Activated CD8-positive, alpha-beta memory T cell treated with anti-CD3 and anti-CD28 coated beads for 1 hour (primary cell): ENCODE measurements at places on chromosomes 3 and 15.

GRCh38 chr3:138912237-138912636 lies 34.7 kb downstream of the FOXL2 start:
- no peak for DNase-seq

DNA sequence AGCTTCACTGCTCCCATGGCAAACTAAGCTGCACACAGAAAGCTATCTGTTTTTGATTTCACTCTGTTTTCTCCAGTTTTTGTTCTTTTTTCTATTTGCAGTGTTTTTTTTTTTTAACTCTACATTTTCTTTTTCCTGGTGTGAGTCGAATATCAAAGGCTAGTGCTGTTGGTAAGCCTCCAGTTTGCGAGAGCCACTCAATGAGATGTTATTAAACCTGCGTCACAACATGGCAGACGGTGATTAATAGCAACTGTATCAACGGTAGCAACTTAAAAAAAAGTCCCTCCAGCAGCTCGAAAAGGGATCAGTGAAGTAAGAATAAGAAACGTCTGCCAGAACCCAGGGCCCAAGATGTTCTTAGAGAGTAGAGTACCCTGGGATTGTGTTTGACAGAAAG lies 84.1 kb downstream of the MEIS2 start:
- DNase-seq: no peak

DNA sequence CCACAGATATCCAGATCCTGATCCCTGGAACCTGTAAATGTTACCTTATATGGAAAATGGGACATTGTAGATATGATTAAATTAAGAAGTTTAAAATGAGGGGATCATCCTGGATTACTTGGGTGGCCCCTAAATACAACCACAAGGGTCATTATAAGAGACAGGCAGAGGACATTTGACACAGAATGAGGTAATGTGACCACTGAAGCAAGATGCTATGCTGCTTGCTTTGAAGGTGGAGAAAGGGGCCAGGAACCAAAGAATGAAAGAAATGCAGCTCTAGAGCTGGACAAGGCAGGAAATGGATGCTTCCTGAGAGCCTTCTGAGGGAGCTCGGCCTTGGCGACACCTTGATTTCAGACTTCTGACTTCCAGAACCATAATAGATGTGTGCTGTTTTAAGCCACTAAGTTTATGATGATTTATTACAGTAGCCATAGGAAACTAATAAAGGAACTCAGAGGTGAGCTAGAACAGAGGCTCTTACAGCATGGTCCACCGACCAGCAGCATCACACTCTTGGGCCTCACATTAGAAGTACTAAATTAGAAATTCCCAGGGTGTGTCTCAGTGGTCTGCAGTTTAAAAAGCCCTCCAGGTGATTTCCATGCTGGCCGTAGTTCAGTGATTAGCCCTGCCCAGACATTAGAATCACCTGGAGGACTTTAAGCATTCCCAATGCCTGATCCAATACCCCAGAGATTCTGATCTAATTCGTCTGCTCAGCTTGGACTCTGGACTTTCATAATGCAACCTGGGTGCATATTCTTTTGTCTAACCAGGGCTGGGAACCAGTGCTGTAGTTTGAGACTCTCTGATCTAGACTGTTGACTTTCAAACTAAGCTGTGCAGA lies 7.5 kb downstream of the COLQ start:
- DNase-seq: no peak

DNA sequence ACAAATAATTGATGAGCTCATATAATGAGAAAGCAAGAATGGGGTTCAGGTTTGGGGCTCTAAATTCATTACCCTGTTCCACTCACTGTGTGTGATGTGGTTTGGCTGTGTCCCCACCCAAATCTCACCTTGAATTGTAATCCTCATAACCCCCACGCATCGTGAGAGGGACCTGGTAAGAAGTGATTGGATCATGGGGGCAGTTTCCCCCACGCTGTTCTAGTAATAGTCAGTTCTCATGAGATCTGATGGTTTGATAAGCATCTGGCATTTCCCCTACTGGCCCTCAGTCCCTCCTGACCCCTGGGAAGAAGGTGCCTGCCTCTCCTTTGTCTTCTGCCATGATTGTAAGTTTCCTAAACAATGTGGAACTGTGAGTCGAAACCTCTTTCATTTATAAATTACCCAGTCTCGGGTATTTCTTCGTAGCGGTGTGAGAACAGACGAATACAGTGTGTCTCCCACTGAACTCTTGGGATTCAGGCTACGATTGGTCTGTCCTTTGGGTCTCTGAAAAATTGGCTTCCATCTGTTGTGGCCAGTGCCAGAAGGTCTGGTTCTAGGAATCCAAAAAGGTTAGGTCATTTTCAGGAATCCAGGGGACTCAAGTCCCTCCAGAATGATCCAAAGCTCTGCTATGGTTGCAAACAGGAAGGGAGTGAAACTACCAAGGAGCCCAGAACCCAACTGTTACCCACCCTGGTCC lies 87.7 kb downstream of the XXYLT1 start:
- no peak for DNase-seq

DNA sequence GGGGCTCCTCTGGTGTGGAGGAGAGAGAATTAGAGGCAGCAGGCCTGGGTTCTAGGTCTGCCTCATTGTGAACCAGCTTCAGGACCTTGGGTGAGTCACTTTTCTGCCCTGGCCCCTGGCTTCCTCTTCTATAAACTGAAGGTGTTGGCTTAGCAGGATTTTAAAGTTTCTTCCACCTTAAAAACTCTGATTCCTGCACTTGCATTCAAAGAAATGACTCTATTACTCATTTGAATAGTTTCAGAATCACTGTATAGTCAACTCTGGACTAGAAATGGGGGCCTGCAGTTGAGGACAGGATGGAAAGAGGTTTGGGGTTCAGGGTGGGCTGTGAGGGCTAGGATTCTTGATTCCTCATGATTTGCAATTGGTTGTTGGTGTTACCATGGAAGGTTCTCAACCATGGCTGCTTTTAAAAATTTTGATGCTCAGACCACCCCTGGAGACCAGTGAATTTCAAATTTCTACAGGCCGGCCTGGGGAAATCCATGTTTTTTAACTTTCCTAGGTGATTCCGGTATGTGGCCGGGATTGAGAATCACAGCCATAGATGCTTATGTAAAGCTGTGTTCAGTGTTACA lies 19.9 kb downstream of the SMAD3 start:
- DNase-seq: no peak

GRCh38 chr3:46895204-46895660 lies 17.7 kb downstream of the PTH1R start:
- peak; percentile 38 for DNase-seq

- no peak for DNase-seq
These were observed 186.9 kb upstream of the TLE3 start for GRCh38 chr15:70284438-70285214.

GRCh38 chr3:18284716-18285115 lies 140.4 kb downstream of the SATB1 start:
- no peak for DNase-seq

DNA sequence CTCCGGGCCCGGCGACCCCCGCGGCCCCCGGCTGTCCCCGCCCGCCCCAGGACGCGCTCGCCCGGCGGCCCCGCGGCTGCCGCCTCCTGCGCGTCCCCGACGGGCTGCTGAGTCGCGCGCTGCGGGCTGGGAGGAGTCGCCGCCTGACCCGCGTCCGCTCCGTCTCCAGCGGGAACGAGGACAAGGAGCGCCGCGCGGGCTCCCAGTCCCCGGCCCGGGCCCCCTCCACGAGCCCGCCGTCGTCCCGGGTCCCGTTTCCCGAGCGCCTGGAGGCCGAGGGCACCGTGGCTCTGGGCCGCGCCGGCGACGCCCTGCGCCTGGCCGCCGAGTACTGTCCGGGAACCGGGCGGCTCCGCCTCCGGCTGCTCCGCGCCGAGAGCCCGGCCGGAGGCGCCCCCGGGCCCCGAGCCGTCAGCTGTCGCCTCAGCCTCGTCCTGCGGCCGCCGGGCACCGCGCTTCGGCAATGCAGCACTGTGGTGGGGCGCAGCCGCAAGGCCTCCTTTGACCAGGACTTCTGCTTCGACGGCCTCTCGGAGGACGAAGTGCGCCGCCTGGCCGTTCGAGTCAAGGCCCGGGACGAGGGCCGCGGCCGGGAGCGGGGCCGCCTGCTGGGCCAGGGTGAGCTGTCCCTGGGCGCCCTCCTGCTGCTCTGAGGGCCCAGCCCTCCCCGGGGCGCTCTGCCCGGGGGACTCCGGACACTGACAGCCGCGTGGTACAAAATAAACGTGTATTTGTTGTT lies 1.5 kb downstream of the C2CD4A start:
- DNase-seq: no peak
